ENCODE measurements at places on chromosomes 3 and 15.

DNA sequence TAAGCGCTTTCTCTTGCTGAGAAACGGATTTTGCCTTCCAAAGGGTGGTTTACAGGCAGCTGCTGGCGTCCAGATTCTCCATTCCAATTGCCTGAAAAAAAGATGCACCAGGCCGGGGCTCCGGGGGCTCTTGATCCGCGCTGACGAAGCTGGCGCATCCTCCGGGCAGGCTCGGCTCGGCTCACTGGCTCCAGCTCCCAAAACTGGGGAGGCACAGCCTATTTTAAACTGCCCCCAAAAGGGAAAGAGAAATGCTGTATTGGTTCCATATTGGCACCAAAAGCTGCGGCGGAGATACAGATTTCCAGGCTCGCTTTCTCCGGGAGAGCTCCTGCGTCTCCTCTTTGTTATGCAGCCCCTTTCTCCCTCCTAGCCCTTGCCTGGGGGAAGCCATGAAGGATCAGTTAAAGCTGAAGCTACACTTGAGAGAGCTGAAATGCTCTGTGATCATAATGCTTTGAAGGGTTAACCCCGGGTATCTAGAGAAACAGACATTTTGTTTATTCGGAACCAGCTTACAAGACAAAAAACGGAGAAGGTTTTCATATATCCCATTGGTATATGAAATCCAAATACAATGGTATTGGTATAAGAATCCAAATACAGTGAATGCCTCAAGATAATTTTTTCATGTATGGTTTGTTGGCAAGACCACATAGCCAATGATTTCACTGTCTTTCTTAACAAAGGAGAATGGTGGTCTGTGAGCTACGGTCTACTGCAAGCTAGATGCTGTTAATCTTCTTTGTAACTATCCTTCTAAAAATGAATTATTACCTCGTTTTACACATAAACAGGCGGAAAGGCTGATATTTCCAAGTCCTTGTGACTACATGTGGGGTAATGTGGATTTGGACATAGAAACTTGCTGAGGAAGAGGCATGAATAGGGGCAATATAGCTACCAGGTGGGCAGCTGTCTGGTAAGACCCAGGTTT is 693 bp downstream of the CD200 start:
- DNase-seq, result no peak

DNA sequence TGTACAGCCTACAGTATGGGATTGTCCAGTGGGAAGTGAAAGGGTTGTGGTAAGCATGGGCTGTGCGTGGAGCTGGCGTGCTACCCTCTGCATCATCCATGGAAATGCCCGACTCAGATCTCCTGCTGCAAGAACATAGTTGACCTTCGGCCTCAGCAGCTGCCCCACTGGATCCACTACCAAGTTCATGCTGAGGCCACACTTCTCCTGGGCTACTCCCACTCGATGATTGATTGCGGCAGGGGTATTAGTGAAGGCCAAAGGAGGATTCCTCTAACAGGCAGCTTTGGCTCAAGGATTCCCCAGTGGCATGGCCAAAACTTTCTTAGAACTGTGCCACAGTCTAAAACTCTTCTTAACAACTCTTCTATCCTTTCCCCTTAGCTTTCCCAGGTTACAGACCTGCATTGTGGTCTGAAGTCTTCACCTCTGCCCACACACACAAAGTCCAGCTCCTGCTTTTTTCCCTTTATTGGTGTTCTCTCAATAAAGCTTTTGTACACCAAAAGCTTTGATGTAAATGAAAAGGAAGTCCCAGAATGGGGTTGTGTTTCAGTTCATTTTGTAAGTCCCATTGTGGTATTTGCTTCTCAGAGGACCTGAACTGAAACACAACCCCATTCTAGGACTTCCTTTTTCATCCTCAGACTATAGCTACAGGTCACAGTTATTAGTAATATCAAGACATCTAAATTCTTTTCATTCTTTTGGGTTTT is 4.9 kb upstream of the TBC1D5 start:
- no peak for DNase-seq

- peak; percentile 37 for DNase-seq
Observed at GRCh38 chr3:69499899-69500421, 114.1 kb upstream of the FRMD4B start.

GRCh38 chr3:71163198-71163918 is 420.2 kb downstream of the FOXP1 start:
- no peak for DNase-seq

DNA sequence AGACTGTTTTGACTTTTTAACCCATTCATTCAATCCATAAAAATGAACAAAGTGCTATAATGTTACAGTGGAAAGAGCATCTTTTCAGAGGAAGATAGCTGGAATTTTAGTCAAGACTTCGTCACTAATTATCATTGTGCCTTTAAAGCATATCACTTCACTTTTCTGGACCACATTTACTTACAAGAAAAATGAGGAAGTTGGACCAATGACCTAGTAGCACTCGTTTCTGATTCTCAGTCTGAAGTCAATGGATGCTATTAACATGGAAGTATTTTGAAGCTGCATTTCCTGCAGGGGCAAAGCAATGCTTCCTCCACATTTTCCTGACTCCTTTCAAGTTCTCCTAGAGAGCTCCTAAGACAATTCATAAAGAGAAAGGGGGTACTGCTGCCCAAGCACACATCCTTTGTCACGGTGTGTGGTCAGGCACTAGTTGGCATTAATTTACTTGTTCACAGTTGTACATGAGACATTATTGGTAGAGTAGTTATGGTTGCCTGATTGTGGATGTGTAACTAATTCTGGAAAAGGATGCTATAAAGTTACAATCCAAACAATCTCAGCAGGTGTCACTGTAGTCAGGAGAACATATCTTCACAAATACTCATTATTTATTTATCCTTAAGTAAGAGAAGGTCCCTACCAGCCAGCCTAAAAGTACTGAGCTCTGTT is 1049.1 kb downstream of the FHIT start:
- DNase-seq, result no peak

GRCh38 chr3:107468782-107469181 is 54.0 kb upstream of the BBX start:
- no peak for DNase-seq

DNA sequence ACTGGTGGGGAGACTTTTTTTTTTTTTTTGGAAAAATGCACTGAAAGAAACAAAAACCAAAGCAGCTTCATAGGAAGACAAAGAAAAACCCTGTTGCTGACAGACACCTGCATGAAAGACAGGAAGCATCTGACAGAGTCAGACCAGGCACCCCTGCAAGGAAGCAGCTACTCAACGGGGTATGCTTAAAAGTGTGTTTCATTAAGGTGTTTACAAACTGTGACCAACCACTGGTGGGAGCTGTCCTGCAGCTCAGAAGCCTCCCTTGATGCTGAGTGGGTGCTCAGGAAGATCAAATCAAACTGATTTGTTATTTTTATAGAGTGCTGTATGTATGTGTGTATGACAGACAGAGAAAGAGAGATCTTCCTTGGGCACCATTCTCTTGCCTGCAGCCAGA is 34.7 kb upstream of the AGBL1 start:
- DNase-seq, result no peak

DNA sequence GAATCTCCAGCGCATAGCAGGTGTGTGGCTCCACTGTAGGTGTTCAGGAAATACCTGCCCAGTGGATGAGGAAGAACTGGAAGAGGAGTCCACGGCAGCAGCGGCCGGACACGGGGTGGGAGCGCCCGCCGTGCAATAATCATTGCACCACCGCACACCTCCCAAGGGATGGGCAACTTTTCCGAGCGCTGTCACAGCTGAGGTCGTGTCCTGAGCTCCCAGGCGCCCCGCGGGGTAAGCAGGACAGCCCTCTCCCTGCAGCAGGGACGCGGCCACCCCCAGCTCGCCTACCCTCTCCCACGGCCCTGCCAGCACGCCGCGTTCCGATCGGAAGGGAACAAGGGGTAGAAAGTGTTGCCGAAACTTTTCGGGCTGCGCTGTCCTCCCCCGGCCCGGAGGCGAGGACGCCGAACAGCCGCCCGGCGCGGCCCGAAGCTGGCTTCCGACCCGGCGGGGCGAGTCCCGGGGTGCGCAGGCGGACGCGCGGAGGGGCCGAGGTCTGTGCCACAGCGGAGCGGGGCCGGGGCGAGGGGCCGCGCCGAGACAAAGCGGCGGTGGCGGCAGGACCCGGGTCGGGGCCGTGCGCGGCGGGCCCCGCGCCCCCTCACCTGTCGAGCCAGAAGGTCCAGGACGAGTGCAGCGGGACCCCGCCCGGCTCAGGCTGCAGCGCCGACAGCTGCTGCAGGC is 475 bp downstream of the EIF4E3 start:
- no peak for DNase-seq

- DNase-seq, result no peak
Observed at GRCh38 chr15:77527831-77528231, 104.9 kb downstream of the LINGO1 start.

DNA sequence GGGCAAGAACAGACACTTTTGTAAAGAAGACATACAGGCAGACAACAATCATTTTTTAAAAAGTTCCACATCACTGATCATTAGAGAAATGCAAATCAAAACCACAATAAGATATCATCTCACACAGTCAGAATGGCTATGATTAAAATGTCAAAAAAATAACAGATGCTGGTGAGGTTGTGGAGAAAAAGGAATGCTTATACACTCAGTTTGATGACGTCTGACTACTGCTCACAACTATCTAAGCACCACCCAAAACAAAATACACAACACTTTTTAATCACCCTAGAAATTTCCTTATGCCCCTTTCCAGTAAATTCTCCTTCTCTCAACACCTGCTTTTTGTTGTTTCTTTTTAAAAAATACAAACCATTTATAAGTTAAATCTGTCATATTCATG is 228.8 kb downstream of the ISL2 start:
- DNase-seq, result no peak

GRCh38 chr15:80732167-80732566 is 37.1 kb downstream of the ABHD17C start:
- no peak for DNase-seq

DNA sequence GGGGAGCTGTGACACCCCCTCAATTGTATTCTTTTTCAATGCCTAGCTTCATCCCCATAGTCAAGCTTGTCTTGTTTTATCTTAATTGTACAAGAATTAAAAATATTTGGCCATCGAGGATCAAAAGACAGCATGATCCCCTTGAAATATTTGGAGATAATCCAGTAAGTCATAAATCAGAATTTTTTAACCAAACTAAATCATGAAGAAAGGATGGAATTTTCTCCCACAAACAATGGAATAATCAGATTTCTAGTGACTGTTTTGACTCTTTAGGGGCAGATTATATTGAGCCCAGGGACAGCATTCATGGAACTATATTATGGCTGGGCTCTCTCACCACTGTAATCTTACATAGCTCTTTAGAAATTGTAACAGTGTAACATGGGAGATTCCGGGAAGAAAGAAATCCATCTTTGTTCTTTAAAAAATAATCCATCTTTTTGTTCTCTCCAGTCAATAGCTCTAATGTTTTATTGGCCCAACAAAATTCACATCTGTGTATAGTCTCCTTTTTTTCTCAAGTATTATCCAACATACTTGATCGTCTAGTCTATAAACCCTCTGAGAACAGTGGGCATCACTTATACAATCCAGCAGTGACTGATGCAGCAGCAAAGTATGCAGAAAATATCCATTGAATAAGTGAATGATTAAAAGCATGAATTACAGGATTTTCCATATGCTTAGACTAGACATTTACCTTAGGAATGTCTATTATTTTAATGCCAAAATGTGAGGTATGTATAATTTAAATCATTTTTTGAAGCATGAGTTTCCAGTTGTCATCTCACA is 277.0 kb upstream of the PLSCR5 start:
- no peak for DNase-seq

- no peak for DNase-seq
Observed at GRCh38 chr3:14605744-14606143, 45.8 kb upstream of the CCDC174 start.

DNA sequence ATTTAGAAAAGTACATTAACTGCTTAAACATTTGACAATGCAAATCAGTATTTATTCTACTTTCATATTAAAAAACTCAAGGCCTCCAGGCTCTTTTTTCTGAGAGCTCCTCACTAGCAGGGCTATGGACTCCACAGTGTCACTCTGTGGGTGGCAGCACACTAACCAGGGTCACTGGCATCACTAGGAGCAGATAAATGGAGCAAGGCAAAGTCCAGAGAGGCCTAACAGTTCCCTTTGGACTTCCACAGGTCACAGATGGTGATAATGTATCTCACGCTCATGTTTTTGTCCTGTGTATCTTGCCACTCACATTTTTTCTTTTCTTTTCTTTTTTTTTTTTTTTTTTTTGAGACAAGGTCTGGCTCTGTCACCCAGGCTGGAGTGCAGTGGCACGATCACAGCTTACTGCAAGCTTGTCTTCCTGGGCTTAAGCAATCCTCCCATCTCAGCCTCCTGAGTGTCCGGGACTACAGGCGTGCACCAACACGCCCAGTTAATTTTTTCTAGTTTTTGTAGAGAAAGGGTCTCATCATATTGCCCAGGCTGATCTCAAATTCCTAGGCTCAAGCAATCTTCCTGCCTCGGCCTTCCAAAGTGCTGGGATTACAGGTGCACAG is 7.8 kb downstream of the SPG21 start:
- no peak for DNase-seq

DNA sequence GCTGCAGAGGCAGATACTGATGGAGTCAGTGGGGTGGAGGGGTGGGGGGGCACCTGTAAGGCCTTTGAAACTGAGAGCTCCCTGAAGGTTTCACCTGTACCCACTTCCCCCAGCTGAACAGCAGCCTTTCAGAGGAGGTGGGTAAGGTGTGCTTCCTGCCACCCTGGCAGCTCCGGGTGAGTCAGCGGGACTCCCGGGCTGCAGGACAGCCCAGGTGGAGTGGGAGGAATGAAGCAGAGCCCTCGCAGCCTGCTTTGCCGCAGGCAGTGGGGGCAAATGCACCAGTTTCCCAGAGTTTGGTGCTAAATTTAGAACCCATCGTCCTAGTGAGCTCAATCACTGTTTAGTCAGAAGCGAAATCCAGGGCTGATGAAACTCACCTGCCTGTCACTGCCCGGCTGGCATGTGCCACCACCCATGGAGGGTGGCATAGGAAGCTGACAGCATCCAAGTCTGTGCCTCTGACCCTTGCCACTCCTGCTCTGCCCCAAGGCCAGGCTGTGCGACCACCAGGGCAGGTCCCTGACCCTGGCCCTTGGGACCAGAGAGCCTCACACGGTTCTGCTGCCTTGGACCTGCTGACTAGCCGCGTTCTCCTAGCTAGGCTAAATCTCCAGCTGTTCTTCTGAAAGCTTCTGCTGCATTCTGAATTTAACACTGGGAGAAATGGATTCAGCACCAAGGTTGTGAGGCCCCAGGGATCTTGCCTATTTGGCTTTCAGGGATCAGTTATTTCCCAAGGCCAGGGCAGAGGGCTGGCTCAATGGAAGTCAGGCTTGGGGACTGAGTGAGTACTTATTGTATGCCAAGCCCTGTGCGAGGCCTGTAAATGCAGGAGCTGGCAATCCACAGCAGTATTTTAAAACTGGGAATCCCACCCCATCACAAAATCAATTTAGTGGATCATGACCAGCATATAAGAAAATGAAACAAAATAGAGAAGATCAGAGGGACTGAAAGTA is 67.3 kb upstream of the RASGRF1 start:
- DNase-seq, result no peak

DNA sequence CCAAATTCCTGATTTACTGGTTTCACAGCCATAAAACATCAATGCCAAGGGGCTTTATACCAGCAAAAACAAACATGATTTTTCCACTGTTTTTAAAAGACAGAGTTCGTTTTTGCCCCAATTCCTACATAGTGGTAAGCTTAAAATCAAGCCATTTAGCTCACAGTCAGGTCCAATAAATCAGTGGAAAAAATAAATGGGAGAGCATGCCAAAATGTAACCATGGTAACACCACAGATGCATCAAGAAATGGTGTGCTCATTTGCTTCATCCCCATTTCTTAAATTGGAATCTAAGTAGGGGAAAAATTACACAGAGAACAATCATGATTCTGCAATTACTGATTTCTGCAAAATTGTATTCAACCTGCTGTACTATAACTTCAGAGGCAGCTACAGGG is 418.8 kb downstream of the MAGI1 start:
- no peak for DNase-seq

- DNase-seq, result no peak
Observed at GRCh38 chr15:70323111-70323851, 225.6 kb upstream of the TLE3 start.
